ENCODE measurements at places on chromosomes 7 and 10.

- no peak for DNase-seq
Measured at GRCh38 chr7:127731431-127732080, 79.6 kb downstream of the SND1 start.

DNA sequence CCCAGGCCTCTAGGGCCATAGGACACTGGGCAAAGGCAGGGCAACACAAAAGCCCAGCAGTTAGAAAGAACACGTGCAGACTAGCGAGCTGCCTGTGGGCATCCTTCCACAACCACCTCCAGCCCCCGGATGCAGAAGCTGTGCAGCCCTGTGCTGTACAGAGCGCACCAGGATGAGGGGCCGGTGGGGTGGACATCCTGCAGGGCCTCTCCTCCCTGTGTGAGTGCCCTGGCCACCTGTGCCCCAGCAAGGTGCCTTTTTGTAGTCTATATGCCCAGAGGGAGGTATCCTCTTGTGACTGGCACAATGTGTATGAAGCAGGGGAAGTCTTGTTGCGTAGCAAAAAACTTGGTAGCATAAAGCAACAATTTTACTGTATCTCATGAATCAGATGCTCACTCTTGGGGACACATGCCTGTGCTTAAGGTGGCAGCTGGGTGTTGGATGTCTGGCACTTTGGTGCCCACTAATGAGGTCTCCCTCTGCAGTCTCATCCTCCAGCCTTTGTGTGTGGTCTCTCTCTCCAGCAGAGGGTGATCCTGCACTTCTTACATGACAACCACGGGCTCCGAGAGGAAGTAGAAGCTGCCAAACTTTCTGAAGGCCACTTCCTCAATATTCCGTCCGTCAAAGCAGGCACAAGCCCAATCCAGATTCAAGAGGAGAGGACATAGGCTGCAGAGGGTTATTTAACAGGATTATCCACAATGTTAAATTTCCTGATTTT is 8.7 kb downstream of the NCAPG2 start:
- peak; percentile 22 for DNase-seq

GRCh38 chr7:16318989-16319915 is 102.1 kb downstream of the CRPPA start:
- DNase-seq = no peak

- DNase-seq = no peak
Measured at GRCh38 chr10:89588671-89589070, 53.3 kb upstream of the SLC16A12 start.

- DNase-seq = no peak
Measured at GRCh38 chr10:49599546-49599945, 10.6 kb upstream of the SLC18A3 start.

DNA sequence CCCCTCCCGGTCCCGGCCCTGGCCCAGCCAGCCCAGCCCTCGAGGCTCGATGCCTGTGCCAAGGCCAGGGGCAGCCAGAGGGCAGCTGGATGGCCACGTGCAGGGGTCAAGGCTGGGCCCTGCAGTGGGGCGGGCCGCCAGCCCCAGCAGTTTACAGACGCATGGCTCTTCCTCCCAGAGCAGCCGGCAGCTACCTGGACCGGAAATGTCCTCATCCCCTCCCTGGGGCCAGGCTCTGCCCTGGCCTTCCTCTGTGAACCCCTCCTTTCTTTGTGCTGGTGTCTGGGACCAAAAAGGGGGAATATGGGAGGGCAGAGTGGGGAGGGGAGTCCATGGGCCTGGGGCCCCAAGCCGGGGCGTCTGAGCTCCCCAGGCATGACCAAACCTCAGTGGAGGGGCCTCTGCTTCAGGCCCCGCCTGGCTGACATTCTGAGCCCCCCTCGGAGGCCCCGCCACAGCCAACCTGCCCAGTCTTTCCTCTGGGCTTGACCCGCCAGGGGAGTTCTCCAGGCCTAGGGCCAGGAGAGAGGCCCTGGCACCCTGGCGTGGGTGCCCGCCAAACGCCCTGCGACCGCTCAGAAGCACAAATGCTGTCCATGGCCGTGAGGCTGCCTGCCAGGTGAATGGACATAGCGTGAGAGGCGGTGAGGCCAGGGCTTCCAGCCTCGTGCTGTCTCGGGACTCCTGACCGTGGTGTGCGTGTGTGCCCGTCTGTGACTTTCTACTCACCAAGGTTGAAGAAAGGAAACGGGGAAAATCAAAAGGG is 24.7 kb upstream of the AMZ1 start:
- no peak for DNase-seq

GRCh38 chr7:47887016-47887640 is 61.1 kb downstream of the PKD1L1 start:
- no peak for DNase-seq

GRCh38 chr10:11178606-11179515 is 161.2 kb downstream of the CELF2 start:
- peak; percentile 75 for DNase-seq

DNA sequence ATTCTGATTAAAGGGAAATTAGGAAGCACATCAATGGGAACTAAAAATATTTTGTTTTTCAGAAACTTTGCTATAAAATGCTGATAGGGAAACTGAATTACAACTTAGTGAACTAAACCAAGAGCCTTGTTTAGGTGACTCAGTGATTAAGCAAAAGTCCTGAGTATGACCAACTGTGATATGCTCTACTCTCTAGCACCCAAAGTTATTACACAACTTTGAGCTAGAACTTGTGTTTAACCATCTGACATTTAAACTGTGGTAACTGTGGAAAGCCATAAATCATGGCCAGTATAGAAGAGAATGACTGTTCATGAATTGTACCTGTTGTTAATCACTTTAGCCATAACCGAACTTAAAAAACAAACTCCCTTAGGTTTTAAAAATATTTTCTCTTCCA is 127.4 kb downstream of the ZNF365 start:
- no peak for DNase-seq

GRCh38 chr7:49848211-49848841 is 74.9 kb downstream of the VWC2 start:
- no peak for DNase-seq

GRCh38 chr10:615583-616152 is 73.8 kb downstream of the DIP2C start:
- no peak for DNase-seq
